Activated naive CD4-positive, alpha-beta T cell (primary cell): ENCODE measurements at places on chromosomes 16 and 17.

- DNase-seq, result no peak
Measured at GRCh38 chr16:71338193-71338592, 20.3 kb upstream of the CALB2 start.

- no peak for DNase-seq
Measured at GRCh38 chr17:17883801-17884200, 47.0 kb upstream of the SREBF1 start.

GRCh38 chr16:51707666-51708065, 556.6 kb upstream of the SALL1 start:
- no peak for DNase-seq

- no peak for DNase-seq
Measured at GRCh38 chr16:13136901-13137300, 235.5 kb downstream of the SHISA9 start.

GRCh38 chr17:77441940-77442339, 301.2 kb downstream of the SEC14L1 start:
- DNase-seq, result no peak

GRCh38 chr17:81348097-81349055, 46.9 kb upstream of the BAHCC1 start:
- DNase-seq, result no peak

DNA sequence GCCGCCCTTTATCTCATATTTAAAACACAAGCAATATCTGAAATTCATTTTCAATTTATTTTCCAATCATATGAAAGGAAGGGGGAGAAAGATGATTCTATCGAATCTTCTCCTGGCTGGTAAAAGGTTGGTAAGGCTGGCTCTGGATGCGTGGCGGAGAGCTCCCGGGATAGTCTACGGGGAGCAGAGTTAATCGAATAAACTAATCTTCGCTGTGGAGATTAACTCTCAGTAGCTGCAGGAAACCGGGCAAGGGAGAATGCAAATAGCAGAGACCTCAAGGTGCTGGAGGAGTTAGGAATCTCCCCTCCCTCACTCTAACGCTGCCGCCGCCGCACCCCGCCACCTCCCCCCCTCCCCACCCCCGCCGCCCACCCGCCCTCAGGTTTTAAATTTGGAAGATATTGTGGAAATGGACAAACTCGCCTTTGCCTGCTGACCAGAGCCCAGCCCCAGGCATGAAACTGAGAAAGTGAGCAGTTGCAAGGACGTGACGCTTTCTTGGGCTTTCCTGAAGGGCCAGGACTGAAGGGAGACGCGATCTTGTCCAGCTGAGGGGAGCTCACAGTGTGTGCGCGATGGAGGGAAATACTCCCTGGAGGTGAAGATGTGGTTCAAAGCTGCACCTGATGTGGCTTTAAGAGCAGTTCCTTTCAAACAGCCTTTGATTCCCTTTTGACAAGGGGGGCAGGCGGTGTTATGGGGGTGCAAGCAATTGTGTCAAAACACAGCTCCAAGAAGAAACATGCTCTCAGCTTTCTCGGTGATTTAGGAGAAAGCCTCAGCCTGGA, 308.2 kb upstream of the IRX3 start:
- no peak for DNase-seq

- no peak for DNase-seq
Measured at GRCh38 chr17:49031965-49032928, 35.1 kb downstream of the IGF2BP1 start.

DNA sequence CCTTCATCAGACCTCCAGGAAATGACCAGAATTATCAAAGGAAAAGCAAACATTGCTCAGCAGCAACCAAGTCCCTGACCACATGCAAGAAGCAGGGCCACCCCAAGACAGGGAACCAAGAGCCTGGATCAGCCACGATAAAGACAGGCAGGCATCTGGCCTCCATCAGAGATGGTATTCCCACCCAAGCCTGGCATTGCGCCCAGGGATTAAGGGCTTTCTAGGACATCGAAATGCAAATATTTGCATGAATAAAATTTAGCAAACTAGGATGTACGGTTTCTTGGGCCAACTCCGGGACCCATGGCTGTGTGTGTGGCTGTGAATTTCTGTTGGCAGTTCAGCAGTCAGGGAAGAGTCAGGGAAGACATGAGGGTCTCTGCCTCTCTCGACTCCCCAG, 241.4 kb upstream of the DYNLRB2 start:
- DNase-seq, result no peak

GRCh38 chr16:4461250-4462085, 13.0 kb downstream of the NMRAL1 start:
- DNase-seq, result no peak

DNA sequence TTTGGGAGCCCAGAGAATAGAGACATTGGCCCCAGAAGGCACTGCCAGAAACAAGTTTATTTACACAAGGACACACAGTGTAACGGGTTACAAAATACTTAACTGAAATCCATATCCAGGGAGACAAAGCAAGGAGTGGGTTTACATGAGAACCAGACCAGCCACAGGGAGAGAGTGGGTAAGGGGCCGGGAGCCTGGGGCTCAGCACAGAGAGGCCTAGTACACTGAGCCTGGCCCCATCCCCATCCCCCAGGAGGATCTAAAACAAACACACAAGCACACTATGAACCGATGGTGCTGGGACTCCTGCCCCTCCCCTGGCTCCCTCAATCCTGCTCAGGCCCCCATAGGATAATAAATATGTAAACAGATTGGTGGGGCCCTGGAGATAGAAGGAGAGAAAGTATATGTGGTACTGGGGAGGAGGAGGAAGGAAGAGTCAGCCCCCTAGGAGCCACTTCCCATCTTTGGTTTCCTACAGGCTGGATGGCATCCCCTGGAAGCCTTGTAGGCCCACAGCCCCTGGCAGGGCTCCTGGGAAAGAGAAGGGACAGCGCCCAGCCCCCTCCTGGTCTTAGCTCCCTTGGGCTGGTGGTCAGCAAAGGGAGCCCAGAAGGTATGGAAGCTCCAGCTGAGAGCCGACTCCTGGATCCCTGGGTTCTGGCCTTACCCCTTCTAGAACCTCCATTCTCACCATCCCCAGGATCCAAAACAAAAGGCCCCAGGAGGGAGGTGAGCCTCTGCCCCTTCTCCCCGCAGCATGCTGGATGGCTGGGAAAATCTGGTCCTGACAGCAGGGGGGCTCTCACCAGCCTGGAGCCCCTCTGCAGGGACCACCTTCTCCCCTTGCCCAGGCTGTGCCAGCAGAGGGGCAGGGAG, 6.4 kb downstream of the G6PC3 start:
- DNase-seq, result no peak

DNA sequence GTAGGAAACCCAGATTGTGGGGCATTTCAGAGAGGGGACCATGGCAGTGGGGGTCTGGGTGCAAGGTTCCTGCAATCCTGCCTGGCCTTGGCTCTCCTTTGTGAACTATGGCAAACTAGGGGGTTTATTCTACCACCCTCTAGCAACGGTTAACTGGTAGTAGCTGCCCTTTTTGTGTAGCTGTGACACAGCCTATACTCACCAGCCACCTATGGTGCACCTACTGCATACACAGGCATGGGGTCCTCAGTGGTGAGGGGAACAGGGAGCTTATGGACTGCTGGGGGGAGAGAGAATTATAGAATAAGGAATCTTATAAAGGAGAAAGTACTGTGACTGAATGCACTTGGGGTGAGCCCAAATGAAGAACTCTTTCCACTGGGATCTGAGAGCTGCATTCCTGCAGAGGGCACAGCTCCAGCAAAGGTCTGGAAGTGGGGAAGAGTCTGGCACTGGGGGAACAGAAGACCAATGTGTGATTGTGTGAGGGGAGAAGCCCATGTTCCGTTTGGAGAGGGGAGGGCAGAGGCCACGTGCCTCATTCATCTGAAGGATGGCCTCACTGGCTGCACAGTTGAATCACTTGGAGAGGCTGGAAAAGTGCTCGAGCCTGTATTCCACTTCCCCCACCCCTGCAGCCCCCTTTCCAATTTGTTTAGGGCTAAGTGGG, 2.1 kb downstream of the MT1X start:
- DNase-seq, result no peak

DNA sequence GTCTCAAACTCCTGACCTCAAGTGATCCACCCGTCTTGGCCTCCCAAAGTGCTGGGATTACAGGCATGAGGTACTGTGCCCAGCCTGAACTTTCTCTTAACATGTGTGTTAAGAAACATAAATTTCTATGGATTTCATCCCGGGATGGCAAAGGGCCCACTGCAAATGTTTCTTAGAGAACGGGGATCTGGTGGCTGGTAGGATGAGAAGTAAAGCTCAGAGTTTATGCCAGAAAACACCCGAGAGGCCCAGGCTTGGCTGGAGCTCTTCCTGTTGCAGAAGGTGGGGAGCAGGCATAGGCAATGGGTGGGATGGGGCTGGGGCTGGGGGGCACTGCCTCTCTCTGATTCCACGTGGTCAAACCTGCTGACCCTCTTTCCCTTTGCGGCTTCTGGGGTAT, 5.6 kb upstream of the CARHSP1 start:
- no peak for DNase-seq

GRCh38 chr16:83651871-83652270, 155.9 kb upstream of the HSBP1 start:
- DNase-seq, result no peak

- no peak for DNase-seq
Measured at GRCh38 chr17:55444471-55445441, 23.1 kb upstream of the MMD start.

- DNase-seq, result peak; percentile 21
Measured at GRCh38 chr16:1105888-1106620, 10.0 kb upstream of the C1QTNF8 start.

GRCh38 chr17:6393351-6393952, 41.5 kb downstream of the AIPL1 start:
- no peak for DNase-seq

DNA sequence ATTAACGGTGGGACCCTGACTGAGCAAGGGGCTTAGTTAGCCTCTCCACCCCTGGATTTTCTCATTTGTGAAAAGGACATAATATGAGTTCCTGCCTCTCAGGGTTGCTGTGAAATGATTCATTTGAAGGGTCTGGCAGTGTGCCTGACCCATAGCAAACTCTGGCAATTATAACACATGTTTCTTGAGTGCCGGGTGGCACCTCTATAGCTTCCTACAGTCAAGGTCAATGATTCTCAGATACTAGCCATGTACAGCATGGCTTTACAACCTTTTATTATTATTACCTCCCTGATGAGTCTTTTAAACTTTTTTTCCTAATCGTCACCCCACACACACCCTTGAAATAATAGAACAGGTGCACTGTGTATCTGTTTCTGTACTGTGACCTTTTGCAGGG, 42.1 kb downstream of the TMEM114 start:
- DNase-seq, result no peak

- DNase-seq, result no peak
Measured at GRCh38 chr17:4309897-4310296, 46.1 kb upstream of the ANKFY1 start.

- no peak for DNase-seq
Measured at GRCh38 chr17:17351356-17351891, 48.3 kb downstream of the NT5M start.

DNA sequence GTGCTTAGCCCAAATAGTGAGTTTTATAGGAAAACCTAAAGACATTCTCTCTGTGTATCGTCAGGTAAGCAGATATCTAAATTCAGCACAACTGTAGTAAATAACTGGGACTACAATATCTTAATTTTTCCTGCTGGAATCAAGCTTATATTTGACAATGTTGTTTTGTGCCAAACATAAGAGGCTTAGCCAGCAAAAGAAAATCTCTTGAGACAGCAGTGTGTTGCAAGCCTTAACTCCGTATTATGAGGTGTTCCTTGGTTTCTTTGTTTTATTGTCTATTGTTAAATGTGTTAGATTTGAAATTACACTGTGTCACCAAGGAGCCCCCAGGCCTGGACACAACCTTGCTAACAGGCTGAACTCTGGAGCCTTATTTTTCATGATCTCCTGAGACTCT, 1570.6 kb upstream of the GOT2 start:
- no peak for DNase-seq

DNA sequence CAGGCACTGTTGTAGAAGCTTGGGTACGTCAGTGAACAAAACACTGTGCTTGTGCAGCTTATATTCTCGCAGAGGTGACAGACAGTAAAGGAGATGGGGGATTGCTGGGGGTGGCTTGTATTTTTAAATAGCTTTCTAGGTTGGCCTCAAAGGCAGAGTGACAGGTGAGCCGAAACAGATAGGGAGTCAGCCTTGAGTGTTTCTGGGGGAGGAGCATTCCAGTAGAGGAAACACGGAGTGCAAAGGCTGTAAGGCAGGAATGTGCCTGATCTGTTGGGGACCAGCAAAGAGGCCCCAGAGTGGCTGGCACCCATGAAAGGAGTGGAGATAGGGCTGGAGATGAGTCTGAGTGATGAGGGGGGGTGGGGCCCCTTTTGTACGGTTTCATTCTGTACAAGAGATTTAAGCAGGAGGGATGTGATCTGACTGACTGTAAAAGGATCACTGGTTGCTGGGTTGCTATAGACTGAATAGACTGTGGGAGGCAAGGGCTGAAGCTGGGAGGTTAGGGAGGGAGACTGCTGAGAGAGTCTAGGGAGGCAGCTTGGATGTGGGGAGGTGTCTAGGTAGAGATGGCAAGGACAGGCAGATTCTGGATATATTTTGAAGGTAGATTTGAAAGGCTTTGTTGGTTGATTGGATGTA, 15.2 kb downstream of the NUP93 start:
- no peak for DNase-seq

GRCh38 chr16:77856438-77857160, 68.2 kb downstream of the VAT1L start:
- DNase-seq, result no peak
